IMR-90 (cell line): ENCODE measurements at places on chromosomes 4 and X. TPM values are rescaled to one million over a fixed set of nuclear protein-coding genes. Genes with fewer than 3 reads are reported as not detected.

ARSH gene
- total RNA-seq, result not detected in 2 replicates

MBNL3 gene
- 1.1 TPM in 2 replicates for total RNA-seq

PRRG3 gene
- total RNA-seq, result not detected in 2 replicates

AFF2 gene
- total RNA-seq, result 0.72 and 0.83 TPM in 2 replicates

STOX2 gene
- total RNA-seq, result 4.4 and 5.4 TPM in 2 replicates

MAGEE1 gene
- total RNA-seq, result 0.54 and 0.56 TPM in 2 replicates

ART3 gene
- not detected in 2 replicates for total RNA-seq

GRCh38 chr4:91989914-91990313 is 313.9 kb upstream of the GRID2 start:
- H3K4me3 ChIP-seq, result no peak overlapping the region
- no peaks in the 10 kb centered on the region for H3K36me3 ChIP-seq
- no peaks in the 10 kb centered on the region for H3K4me1 ChIP-seq

DNA sequence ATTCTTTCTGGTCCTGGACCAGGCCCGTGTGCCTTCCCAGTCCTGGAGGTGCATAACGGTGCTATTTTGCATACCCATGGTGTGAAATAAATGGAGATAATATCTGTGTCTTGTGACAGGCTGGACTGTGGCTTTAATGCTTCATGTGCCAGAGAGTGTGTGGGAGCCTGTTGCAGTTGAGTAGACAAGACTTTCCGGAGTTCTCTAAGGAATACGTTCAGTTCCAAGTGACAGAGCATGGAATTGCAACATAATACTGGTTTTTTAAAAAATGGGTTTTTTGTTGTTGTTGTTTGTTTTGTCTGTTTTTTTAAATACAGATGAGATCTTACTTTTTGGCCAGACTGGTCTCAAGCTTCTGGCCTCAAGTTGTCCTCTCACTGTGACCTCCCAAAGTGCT is 74.0 kb downstream of the HPRT1 start:
- no peaks in the 10 kb centered on the region for H3K27me3 ChIP-seq
- no peak for DNase-seq
- no peak overlapping the region for H3K27ac ChIP-seq

- no peaks in the 10 kb centered on the region for H3K27me3 ChIP-seq
- H3K27ac ChIP-seq, result no peak overlapping the region
- H3K4me3 ChIP-seq, result peak overlapping the region; percentile 39; the same call in 1 of the 2 replicates
- no peaks in the 10 kb centered on the region for H3K36me3 ChIP-seq
Observed at GRCh38 chr4:94934201-94934600, 176.4 kb downstream of the BMPR1B start.

DNA sequence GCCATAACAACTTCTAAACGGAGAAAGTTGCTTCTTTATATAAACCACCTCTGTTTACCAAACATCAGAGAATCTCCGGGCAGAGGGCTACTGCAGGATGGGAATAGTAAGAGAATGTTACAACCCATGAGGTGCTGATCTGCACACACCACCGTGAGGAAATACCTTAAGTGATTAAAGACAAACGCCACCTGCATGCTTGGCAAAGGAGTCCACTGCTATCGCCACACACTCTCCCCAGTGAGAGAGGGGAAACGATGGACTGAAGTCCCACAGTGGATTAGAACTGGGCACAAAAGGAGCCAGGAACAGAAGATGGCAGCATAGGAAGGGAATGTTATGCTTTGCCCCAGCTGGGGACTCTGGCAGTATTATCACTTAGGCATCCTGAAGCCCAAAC is 15.6 kb downstream of the MAML3 start:
- H3K27ac ChIP-seq, result peak overlapping the region; percentile 3
- no peaks in the 10 kb centered on the region for H3K36me3 ChIP-seq
- no peak overlapping the region for H3K4me3 ChIP-seq
- no peak for DNase-seq

GRCh38 chrX:100379388-100379986 is 30.6 kb downstream of the PCDH19 start:
- no peaks in the 10 kb centered on the region for H3K36me3 ChIP-seq
- H3K27me3 ChIP-seq, result peaks cover 3% of the 10 kb centered on the region; the same call in 1 of the 2 replicates
- H3K4me3 ChIP-seq, result no peak overlapping the region
- H3K4me1 ChIP-seq, result no peaks in the 10 kb centered on the region
- no peak overlapping the region for H3K27ac ChIP-seq

GRCh38 chr4:139484783-139485311 is 30.9 kb downstream of the RAB33B start:
- DNase-seq, result no peak
- no peak overlapping the region for H3K4me3 ChIP-seq
- no peaks in the 10 kb centered on the region for H3K36me3 ChIP-seq
- no peaks in the 10 kb centered on the region for H3K4me1 ChIP-seq
- no peak overlapping the region for H3K27ac ChIP-seq

DNA sequence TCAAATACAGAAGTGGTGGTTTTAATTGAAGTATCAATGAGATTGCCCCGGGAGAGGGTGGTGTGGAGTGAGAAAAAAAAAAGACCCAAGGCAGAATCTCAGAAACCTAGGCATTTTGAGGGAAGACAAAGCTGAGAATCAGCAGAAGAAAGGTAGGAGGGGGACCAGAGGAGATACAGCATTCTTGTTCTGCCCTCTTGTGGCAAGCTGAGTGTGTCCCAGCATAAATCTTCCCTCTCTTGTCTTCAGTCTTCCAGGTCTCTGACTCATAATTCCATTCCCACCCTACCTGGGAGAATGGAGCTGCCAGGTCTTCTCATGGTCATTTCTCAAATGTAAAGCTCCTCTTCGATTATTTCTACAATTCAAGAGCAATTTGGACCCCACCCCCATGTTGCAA is 32.7 kb upstream of the MAGED1 start:
- H3K4me3 ChIP-seq, result no peak overlapping the region
- peak; percentile 32 for DNase-seq
- no peak overlapping the region for H3K27ac ChIP-seq
- H3K36me3 ChIP-seq, result no peaks in the 10 kb centered on the region

DNA sequence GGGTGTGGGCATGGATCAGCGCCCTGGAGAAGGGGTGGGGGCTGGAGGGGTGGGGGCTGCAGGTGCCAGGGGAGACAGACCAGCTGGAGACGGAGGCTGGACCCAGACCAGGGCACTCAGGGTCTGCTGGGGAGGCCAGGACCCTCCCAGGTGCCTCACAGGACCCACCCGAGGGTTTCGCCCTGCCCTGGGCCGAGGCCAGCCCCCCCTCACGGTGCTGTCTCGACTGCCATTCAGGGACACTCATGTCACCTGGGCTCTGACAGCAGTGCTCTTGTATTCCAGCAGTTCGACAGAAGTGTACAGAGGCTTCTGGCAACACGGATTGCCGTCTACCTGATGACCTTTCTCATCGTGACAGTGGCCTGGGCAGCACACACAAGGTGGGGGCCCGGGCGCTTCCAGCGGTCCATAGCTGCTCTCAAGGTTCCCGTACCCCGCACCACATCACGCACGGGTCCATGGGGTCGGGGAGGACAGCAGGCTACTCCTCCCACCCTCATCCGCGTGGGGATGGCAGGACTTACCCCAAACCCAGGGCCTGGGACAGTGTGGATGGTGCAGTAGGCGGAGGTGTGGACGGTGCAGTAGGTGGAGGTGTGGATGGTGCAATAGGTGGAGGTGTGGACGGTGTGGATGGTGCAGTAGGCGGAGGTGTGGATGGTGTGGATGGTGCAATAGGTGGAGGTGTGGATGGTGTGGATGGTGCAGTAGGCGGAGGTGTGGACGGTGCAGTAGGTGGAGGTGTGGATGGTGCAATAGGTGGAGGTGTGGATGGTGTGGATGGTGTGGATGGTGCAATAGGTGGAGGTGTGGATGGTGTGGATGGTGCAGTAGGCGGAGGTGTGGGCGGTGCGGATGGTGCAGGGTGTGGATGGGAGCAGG is 18.1 kb downstream of the TMEM175 start:
- H3K27ac ChIP-seq, result no peak overlapping the region
- H3K4me3 ChIP-seq, result no peak overlapping the region
- peaks cover 2% of the 10 kb centered on the region; the same call in 1 of the 2 replicates for H3K4me1 ChIP-seq
- DNase-seq, result no peak
- no peaks in the 10 kb centered on the region for H3K27me3 ChIP-seq

DNA sequence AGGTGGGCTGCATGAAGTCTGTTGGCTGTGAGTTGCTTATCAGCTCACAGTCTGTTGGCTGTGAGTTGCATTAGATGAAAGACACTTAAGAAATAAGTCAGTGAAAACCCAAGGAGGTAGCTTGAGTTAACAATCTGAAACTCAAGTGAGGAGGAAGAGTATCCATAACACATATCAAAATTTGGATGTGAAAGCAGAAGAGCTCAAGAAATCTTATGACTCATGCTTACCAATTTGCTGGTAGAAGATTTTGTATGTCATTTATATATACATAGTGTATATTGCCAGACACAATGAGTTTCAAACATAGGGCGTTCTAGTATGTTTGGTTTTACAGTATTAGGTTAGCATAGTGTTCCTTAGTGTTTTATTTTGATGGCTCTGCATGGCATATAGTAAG is 107.4 kb downstream of the DDIT4L start:
- H3K27me3 ChIP-seq, result no peaks in the 10 kb centered on the region; the same call in 1 of the 2 replicates
- H3K27ac ChIP-seq, result no peak overlapping the region
- H3K36me3 ChIP-seq, result no peaks in the 10 kb centered on the region
- DNase-seq, result no peak
- no peak overlapping the region for H3K4me3 ChIP-seq
- peaks cover 1% of the 10 kb centered on the region; the same call in 1 of the 2 replicates for H3K4me1 ChIP-seq

- H3K36me3 ChIP-seq, result no peaks in the 10 kb centered on the region
- no peak overlapping the region for H3K4me3 ChIP-seq
- H3K27me3 ChIP-seq, result no peaks in the 10 kb centered on the region
Observed at GRCh38 chrX:16484338-16484737, 165.6 kb upstream of the S100G start.

- no peak overlapping the region for H3K27ac ChIP-seq
- H3K36me3 ChIP-seq, result peaks cover 2% of the 10 kb centered on the region; the same call in 1 of the 2 replicates
- H3K27me3 ChIP-seq, result no peaks in the 10 kb centered on the region
- no peak overlapping the region for H3K4me3 ChIP-seq
- no peaks in the 10 kb centered on the region for H3K4me1 ChIP-seq
- DNase-seq, result peak; percentile 52
Observed at GRCh38 chrX:123884809-123885408, 25.1 kb downstream of the XIAP start.

GRCh38 chr4:111847296-111848008 is 297.8 kb upstream of the FAM241A start:
- no peaks in the 10 kb centered on the region for H3K27me3 ChIP-seq
- H3K27ac ChIP-seq, result no peak overlapping the region
- no peaks in the 10 kb centered on the region for H3K36me3 ChIP-seq
- no peaks in the 10 kb centered on the region for H3K4me1 ChIP-seq

DNA sequence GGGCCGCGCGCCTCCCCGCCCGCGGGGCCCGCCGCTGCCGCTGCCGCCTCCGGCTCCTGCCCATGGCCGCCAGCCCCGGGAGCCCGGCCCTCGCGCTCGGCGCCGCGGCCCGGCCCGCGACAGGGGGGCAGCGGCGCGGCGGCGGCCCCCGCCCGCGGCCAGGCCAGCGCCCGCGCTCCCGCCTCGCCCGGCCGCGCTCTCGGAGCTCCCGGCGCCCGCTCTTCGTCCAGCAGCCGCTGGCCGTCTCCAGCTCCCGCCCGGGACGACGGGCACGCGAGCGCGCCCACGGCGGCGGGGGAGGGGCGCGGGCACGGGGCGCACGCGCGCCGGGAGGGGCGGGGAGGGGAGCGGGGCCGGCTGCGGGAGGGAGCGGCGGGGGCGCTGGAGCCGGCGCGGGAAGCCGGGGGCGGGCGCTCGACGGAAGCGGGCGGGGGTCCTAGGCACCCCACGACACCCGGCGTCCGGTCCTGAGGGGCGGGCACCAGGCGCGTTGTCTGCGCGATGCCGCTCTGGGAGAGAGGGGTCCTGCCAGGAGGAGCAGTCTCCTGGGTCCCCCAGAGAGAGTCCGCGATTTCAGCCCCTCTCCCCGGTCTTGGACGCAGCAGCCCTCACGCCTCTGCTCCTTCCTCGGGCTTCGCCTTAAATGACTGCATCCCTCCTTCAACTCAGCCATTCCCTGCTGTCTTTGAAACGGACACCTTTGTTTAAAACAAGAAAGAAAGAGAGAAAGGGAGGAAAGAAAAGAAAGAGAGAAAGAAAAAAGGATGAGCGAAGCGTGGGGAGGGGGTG is 490 bp upstream of the PDZD4 start:
- H3K27me3 ChIP-seq, result peaks cover 46% of the 10 kb centered on the region
- H3K27ac ChIP-seq, result no peak overlapping the region
- no peaks in the 10 kb centered on the region for H3K4me1 ChIP-seq
- no peak overlapping the region; the same call in 1 of the 2 replicates for H3K4me3 ChIP-seq
- no peaks in the 10 kb centered on the region for H3K36me3 ChIP-seq
- DNase-seq, result no peak

GRCh38 chrX:39749135-39749534 is 348.6 kb downstream of the BCOR start:
- 0 out of 2 replicates have a peak, but pooled peaks cover 2% of the 10 kb centered on the region for H3K4me1 ChIP-seq
- H3K27ac ChIP-seq, result no peak overlapping the region
- no peaks in the 10 kb centered on the region for H3K36me3 ChIP-seq
- no peak for DNase-seq
- no peak overlapping the region for H3K4me3 ChIP-seq

- no peak overlapping the region for H3K4me3 ChIP-seq
- DNase-seq, result no peak
- no peak overlapping the region for H3K27ac ChIP-seq
- no peaks in the 10 kb centered on the region for H3K27me3 ChIP-seq
Observed at GRCh38 chr4:82266345-82266744, 107.4 kb downstream of the HNRNPD start.

DNA sequence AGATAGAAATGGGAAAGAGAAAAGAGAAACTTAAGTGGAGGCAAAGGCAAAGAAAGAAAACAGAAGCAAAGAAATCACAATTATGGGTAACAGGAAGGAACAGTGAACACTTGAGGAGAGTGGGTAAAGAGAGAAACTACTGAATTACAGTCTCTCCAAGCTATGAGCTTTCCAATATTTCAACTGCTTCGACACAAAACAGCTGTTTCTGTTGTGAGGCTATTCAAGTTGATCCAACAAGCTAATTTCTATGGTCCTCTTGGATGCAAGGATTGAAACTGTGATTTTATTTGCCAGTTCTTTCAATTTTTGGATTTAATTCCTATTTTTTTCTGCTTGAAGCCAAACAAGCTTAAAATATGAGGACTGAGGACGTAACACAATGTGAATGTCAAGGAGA is 80.5 kb upstream of the ADGRA3 start:
- H3K27ac ChIP-seq, result no peak overlapping the region
- H3K4me3 ChIP-seq, result no peak overlapping the region
- H3K36me3 ChIP-seq, result no peaks in the 10 kb centered on the region
- H3K27me3 ChIP-seq, result no peaks in the 10 kb centered on the region
- DNase-seq, result no peak

GRCh38 chr4:162151850-162152249 is 11.9 kb downstream of the FSTL5 start:
- H3K4me1 ChIP-seq, result no peaks in the 10 kb centered on the region
- DNase-seq, result no peak
- no peak overlapping the region for H3K4me3 ChIP-seq
- H3K36me3 ChIP-seq, result no peaks in the 10 kb centered on the region

GRCh38 chr4:150739591-150739990 is 157.6 kb downstream of the MAB21L2 start:
- H3K27me3 ChIP-seq, result no peaks in the 10 kb centered on the region
- no peak overlapping the region for H3K4me3 ChIP-seq
- H3K27ac ChIP-seq, result no peak overlapping the region
- H3K36me3 ChIP-seq, result no peaks in the 10 kb centered on the region
